ENCODE measurements at places on chromosomes 5 and 9.
A peak's percentile ranks its signal among the peaks of the same experiment; 100 is the strongest.

GRCh38 chr5:154309805-154310204, 119.3 kb downstream of the GALNT10 start:
- DNase-seq, result no peak

DNA sequence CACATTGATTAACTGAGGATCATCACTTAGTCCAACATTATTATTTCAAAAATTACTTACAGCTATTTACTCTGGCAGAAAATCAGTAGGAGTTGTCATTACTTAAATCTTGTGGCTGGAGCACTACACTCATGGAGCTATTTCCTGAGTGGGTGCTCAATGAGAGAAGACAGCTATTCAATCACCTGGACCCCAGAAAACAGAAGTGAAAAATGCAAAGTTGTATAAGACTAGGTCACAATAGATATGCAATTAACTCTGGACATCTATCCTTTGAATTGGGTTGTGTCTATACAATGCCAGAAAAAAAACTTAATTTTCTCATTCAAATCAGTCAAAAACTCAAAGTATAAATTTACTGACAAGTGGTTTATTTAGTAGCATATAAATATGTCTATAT, 340.9 kb downstream of the EFNA5 start:
- no peak for DNase-seq

DNA sequence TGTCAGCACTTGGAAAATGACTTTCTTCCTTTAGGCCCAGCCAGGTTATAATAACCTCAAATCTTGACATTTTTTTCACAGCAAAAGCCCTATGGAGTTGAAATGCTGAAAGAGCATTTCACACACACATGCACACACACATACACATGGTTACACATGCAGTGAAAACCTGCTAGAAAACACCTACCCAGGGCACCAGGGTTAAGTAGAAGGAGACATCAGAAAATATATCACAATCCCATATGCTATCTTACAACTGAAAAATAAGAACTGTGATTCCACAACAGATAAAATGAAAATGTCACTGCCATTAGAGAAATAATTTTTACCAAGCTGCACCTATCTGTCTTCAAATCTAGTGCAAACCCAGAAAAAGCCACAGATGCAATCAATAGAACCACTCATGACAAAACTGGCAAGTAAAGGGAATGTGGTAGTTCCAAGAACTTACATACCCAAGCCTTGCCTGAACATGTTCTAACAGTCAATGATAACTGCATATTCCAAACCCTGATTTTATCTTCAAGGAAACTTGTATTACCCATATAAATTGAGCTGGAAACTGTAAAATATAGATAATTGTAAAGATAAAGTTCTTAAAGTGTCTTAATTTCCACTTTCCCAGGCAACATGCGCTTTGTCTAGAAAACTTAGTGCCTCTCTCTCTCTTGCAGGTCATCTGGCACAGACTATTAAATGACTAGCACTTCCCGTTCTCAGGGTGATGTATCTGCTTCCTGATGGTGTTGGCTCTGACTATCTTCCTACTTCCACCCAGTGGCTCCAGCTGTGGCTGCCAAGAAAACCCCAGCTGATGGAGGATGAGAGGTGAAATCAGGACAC, 250.2 kb upstream of the PTGER4 start:
- DNase-seq, result peak; percentile 40

DNA sequence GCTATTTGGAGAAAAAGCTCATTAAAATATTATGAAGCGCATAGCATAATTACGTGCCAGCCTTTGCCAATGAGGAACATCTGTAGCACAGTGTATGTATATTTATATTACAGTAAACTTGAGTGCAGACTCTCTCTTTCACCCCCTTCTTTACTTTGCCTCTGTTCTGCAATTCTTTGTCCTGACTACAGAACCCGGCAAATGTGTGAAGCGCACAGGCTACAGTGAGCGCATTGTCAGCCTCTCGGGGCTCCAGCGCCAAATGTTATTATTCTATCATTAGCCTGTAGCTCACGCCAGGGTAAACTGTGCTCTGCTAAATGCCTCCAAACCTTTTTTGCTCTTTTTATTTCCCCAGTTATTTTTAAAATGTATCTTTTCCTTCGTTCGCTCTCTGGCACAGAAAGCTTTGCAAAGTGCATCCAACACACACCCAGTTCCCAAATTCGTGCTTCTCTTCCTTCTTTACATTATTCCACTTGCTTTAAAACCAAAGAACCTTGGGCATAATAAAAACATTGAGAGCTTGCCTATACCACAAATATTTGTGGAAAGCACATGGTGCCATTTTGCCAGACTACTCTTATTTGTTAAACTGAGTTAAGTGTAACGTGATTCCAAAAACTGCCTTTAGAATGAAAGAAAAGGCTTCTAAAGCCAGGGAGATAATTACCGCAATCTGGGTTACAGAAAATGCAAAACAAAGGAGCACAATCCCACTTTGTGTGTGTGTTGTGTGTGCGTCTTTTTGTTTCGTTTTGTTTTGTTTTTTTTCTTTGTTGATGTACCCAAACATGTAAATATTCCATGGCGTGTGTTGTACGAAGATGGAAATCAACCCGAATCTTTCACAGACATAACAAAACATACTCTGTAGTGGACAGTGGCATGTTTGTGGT, 164.1 kb upstream of the MPDZ start:
- DNase-seq, result no peak

- DNase-seq, result no peak
These were observed 75.5 kb downstream of the PTPN3 start for GRCh38 chr9:109422641-109423040.

All from CD4-positive, alpha-beta T cell treated with Interleukin-12 subunit alpha and Interleukin-12 subunit beta, for 1 hour (primary cell).